ENCODE measurements at places on chromosomes 12 and 14.

DNA sequence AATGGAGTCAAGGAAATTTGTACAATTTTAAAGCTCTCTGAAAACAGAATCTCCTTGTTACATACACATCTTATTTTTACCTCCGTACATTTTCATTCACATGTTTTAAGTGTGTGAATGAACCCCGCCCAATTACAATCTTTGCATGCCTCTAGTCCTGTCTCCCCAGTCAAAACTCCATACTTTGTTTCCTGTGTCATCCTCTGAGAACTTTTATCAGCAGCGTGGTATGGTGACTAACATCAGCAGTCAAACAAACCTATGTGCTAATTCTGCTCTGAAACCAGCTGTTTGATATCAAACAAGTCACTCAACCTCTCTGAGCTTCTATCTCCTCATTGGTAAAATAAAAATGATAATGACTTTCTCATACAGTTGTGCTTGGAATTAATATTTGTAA lies 15.8 kb upstream of the ERGIC2 start:
- no peak for DNase-seq

GRCh38 chr14:72559669-72560255 lies 334.1 kb downstream of the DPF3 start:
- DNase-seq, result no peak

DNA sequence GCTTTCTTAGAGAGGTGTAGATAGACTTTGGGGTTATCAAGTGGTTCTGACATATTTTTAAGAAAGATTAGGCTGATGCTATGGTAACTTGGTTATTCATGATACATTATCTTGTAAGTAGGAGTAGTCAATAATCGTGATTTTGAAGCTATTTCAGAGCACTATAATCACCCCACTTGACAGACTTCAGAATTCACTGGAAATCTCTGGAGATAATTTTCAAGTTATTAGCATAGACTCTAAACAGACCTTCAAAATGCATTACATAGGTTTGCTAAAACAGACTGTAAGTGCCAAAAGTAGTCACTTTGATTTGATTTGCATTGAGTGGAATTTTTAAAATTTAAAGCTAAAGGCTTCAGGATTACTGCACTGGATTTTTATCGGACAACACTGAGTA lies 74.3 kb downstream of the ERGIC2 start:
- no peak for DNase-seq

DNA sequence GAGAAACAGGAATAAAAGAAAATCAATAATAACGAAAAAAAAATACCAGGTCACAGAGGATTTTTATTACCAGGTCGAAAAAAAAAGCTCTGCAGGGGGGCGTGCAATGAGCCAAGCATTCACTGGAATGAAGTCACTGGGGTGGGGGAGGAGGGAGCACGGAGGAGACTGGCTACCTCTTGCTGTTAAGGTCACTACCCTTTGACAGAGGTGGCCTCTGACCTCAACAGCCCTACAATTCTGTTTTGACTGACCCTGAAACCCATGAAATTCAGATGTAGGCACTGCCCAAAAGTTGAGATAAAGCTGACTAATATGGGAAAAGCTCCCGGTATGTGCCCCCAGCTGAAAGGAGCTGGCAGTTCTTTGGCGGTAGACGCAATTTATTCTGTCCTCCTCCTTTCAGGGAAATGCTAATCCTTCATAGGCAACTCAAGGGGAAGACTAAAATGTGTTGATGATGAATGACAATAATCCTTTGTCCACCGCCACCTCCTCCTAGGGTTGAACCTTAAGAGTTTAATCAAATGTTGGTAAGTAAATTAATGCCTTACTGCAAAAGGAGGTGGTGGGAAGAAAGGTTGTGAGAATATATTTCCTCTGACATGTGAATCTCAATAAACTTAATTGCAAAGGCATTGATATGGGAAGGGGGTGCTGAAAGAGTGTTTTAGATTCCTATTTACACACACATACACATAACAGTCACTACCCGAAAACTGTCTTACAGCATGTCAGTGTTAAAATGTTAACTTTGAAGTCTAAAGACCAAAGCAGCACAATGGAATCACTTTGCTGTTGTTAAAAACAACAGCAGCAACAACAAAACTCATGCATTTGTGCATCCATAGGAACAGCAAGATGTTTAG lies 6.3 kb upstream of the RIC8B start:
- DNase-seq, result no peak

DNA sequence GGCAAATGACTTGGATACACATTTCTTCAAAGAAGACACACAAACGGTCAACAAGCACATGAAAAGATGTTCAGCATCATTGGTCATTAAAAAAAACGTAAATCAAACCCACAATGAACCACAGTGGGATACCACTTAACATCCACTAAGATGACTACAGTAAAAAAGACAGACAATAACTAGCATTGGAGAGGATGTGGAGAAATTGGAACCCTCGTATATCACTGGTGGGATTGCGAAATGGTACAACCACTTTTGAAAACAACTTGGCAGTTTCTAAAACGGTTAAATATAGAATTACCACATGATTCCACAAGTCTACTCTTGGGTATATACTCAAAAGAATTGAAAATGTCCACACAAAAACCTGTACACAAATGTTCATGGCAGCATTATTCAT lies 25.2 kb upstream of the PPFIBP1 start:
- DNase-seq, result no peak

- DNase-seq, result no peak
Observed at GRCh38 chr12:95700316-95700785, 90.2 kb downstream of the NTN4 start.

- no peak for DNase-seq
Observed at GRCh38 chr12:6193853-6194815, 6.1 kb upstream of the CD9 start.

DNA sequence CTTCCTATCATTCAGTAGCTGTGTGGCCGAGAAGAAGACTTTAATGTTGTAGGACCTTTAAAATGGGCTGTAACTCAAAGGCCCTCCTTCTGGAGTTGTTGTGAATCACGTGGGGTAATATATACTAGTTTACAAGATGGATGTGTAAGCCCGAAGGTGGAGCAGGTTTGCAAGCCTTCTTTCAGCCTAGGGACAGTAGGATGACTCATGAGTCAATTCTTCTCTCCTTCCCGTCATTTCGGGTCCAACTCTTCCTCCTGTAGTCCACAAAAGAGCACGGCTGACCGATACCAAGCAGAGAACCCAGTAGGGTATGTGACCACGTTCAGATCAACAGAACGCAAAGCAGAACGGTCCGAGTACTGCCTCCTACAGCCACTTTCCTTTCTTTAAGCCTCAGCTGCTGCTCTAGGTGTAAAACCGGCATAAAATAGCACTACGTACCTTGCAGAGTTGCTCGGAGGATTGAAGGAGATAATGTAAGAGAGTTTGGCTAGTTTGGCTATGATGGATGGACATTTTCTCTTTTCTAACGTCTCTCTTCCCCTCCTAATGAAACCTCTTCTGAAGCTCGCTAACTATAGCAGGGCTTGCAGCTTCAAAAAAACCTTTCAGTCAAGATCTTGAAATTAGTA lies 1.3 kb upstream of the RASSF3 start:
- no peak for DNase-seq

DNA sequence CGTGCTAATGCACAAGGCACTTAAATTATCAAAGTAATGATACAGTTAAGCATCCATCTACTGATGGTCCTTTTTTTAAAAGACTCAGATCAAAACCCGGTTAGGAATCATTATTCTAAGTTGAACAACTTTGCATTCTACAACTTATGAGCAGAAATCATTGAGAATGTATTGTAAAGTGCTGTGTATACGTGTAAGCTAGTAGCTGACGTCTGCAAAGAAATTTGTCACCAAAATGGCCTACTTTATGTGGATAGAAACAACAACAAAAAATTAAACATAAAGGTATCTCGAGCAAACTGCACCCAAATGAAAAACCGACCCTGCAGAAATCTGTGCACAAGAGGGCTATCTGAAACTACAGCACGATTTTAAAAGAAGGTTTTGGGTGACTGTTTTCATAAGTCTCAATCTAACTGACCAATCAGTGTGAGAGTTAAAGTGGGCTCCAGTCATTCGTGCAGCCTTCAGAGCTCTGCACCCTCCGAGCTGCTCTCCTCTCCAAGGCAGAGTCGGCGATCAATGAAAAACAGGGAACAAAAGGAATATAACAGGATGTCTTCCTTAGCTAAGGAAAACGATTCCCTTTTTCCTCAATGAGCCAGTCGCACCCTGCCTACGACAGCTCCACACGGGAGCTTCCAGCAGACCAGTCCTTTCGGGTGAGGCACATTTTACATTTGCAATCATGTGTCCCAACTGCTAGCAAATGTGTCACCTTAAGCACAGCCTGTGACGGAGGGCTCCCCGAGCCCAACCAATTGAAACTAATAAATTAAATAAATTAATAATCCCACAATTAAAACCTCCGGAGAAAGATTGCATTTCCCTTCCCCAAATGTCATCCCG lies 200.7 kb upstream of the FOXN3 start:
- no peak for DNase-seq

DNA sequence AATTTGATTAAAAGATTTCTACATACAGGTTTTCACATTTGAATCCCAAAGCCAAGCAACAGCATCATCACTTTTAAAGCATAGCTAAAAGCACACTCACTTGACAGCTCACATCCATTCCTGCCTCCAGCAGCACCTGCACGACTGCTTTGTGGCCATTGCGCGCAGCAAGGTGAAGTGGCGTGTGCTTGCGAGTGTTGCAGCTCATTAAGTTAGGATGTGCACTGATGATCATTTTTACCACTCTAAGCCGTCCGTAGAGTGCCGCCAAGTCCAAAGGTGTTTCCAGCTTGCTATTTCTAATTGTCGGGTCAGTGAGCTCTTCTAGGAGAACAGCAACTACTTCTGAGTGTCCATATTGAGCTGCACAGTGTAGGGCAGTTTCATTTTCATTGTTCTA lies 158.8 kb downstream of the GARIN6 start:
- DNase-seq, result no peak

DNA sequence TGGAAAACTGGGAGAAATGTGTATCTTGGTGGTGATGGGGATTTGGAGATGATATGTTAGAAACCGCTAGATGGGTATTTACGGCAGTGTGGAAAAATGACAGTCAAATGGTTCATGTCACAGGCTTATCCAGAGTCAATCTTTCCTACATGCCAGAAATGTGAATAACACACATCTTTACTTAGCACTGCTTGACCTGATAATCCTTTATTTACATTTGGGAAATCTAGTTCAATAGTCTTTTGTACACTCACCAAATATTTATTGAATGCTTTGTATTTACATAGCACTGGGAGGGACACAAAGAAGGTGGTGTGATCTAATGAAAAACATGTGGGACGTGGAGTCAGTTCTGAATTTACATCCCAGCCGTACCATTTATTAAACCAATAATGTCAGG lies 208.2 kb downstream of the DIO2 start:
- no peak for DNase-seq

DNA sequence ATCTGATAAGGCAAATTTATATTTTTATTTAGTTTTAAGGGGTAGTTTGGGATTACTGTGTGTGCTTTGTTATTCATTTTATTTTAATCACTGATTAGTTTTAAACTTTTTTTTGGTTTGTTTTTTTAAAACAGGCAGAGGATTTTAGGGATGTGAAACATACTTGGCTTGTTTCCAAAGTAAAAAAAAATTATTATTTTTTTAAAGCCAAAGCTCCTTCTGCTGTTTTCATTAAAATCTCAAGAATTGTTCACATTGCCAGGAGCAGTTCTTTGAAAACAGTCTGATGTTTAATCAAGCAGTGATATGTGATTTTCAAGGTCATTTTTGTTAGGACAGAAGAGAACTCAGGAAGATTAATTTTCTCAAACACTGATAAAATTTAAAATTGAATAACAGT lies 11.2 kb downstream of the TTC8 start:
- no peak for DNase-seq

GRCh38 chr12:58443273-58443980 lies 476.9 kb downstream of the LRIG3 start:
- DNase-seq, result no peak

Measured in activated CD4-positive, alpha-beta T cell treated with anti-CD3 and anti-CD28 coated beads, Interleukin-2, amount 50 U/mL, for 4 hours (primary cell).